M059J (cell line): ENCODE measurements at places on chromosomes 1 and 21.

DNA sequence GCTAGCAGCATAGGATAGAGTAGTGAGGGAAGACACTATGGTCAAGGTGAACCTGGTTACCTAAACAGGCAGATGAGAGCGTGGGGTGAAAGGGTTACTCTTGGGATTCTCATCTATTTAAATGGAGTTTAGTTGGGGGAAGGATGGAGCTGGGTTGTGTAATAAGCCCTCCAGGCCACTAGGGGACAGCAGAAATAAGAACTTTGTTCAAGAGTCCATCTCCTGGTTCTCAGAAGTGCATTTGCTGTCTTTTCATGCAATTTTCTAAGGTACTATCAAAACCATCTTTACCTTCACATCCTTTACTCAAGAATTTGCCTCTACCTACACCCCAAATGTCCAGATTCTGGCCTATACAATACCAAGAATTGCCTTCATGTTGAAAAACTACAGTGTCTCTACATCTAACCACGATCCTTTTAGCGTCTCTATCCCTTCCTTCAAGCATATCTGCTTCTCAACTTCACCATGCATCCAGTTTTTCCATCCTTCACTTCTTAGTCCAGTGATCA is 28.0 kb downstream of the SLAMF1 start:
- DNase-seq, result no peak

DNA sequence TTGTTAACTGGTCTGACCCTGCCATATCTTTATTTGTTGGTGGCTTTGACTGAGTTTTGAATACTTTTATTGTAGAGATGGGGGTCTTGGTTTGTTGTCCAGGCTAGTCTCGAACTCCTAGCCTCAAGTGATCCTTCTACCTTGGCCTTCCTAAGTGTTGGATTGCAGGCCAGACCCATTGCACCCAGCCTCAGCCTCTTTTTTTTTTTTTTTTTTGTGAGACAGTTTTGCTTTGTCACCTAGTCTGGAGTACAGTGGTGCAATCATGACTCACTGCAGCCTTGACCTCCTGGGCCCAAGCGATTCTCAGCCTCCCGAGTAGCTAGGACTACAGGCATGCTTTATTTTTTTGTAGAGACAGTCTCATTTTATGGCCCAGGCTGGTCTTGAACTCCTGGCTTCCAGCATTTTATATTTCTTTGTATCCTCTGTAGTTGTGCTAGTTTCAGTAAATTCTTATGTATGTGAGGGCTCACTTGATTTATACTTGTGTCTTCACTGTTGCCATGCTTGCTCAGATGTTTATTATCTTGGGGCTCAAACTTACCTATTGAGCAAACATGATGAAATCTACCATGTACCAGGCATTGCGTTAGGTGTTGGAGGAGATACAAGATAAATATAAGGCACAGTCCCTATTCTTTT is 24.1 kb downstream of the THRAP3 start:
- peak; percentile 94 for DNase-seq

- DNase-seq, result peak; percentile 98
These were observed 14.9 kb downstream of the MAP3K7CL start for GRCh38 chr21:29145354-29145782.

DNA sequence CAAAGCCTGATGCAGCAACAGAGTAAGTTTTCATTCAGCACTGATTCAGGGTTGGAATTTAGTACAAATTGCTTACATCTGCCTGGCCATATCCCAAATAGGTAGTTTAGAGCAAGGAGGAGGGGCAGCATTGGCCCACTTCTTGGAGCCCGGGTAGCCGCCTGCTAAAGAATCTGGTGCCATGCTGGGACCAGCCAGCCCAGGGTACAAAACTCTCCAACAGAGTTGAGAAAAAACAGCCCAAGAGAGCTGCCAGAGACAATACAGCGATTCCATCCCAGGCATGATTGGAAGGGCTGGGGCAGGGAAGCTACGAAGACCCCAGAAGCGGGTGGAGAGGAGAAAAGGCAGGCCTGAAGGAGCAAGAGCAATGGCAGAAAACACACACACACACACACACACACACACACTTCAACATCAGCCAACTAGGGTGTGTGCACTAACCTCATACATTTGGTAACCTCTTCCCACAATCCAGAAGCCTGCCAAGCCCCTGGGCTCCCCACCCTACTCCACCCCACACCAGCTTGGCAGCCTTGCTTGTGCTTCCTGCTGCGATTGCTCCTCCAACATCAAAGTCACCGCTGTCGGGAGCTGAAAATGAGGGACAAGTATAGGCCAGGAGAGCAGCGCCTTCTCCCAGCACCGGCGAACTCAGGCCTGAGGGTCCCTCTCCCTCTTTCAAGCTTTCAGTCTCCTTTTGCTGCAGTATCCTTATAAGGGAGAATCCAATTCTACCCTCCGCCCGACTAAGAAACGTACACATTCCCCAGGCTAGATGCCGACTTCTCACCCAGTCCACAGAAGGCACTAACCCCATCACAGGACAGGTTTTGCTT is 1.2 kb downstream of the PIK3C2B start:
- DNase-seq, result peak; percentile 67

GRCh38 chr1:65407877-65408276 is 12.6 kb upstream of the LEPR start:
- no peak for DNase-seq

GRCh38 chr1:247884797-247885413 is 10.5 kb upstream of the OR2W3 start:
- no peak for DNase-seq

- DNase-seq, result peak; percentile 92
These were observed at the start of gene CCDC24 for GRCh38 chr1:43991476-43992231. Gene CCDC24 (plus strand): TSS chr1:43991599. CDS start chr1:43991879, 280 bp downstream.

DNA sequence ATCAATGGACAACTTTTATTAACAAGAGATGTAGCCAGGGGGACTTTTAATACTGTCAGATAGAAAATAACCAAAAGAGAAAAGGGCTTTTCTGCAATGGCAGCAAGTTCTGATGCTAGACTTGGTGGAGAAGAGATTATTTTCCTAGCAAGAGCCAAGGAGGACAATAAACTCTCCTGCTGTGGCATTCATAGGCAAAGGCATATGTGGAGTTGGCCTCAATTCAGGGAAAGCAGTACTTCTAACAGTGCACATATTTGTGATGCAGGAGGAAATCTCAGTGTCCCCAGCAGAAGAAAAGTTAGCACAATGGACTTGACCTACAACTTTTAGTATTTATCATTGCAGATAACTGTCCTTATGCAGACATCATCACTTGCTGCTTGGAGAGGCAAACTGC is 75.1 kb upstream of the GRIK1 start:
- no peak for DNase-seq

DNA sequence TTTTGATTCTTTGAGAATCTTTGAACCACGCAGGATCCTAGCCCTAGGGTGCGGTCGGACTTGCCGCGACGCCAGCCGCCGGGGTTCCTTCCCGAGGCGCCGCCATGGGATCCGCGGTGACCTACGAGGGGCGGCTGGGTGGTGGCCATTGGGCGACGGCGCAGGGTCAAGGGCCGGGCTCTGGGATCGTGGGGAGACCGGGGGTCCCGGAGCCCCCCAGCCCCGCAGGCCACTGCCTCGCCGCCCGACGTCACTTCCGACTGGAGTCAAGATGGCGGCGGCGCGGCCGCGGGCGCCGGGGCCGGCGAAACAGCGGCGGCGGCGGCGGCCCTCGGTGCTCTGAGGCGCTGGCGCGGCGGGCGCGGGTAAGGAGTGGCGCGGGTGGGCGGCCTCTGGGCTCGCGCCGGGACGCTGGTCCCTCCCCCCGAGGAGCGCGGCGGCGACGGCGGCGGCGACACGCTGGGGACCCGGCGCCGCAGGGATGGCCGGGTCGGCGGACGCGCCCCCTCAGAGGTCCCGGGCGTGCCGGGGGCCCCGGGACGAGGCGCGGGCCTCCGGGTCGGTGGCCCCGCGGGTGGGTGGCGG is at the start of gene PRDM2:
TSS of gene PRDM2 (plus strand) at position 253 of the 585 bp plus-strand sequence. CDS start 15,418 bp downstream, outside the sequence.
- peak; percentile 33 for DNase-seq

GRCh38 chr21:17903929-17904639 is 84.9 kb upstream of the C21orf91 start:
- DNase-seq, result no peak

DNA sequence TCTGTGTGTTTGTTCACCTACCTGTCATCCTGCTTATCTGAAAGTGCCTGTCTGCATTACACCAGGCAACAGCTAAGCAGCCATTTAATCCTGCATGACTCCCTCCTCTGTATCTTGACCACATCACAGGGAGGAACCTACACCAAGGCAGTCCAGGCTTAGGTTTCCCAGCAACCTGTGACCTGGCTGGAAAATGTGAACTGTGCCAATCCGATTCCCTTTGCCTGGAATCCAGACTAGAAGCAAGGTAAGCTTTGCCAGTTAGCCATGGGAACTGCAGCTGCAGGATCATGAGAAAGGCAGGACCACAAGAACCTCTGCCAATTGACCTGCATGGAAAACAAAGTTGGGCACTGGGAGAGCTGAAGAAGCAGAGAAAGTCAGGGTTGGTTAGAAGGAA is 6.3 kb upstream of the ATP1B1 start:
- no peak for DNase-seq

DNA sequence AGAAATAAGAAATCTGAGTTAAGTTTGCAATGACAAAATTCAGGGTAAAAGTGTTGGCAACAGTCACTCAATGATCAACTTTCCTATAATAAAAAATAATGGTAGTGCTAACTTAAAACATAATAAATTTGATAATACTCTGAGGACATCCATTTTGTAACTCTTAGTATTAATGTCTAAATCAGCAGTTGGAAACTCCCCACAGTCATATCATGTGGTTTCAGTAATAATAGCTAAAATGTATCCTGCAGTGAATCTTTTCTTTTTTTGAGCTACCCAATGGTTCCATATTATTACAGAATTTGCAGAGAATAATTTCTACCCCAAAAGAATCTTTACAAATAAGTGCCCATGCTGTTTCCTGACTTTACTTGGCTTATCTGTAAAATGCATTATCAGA is 286.7 kb downstream of the PTPRC start:
- no peak for DNase-seq

DNA sequence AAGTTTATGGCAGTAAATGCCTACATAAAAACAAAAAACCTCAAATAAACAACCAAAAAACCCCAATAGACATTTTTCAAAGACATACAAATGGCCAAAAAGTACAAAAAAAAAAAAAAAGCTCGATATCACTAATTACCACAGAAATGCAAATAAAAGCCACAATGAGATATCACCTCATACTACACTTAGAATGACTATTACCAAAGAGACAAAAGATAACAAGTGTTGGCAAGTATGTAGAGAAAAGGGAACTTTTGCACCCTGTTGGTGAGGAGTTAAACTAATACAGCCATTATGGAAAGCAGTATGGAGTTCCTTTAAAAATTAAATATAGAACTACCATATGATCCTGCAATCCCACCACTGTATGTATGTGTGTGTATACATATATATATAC is 21.1 kb downstream of the SLC25A24 start:
- DNase-seq, result no peak

DNA sequence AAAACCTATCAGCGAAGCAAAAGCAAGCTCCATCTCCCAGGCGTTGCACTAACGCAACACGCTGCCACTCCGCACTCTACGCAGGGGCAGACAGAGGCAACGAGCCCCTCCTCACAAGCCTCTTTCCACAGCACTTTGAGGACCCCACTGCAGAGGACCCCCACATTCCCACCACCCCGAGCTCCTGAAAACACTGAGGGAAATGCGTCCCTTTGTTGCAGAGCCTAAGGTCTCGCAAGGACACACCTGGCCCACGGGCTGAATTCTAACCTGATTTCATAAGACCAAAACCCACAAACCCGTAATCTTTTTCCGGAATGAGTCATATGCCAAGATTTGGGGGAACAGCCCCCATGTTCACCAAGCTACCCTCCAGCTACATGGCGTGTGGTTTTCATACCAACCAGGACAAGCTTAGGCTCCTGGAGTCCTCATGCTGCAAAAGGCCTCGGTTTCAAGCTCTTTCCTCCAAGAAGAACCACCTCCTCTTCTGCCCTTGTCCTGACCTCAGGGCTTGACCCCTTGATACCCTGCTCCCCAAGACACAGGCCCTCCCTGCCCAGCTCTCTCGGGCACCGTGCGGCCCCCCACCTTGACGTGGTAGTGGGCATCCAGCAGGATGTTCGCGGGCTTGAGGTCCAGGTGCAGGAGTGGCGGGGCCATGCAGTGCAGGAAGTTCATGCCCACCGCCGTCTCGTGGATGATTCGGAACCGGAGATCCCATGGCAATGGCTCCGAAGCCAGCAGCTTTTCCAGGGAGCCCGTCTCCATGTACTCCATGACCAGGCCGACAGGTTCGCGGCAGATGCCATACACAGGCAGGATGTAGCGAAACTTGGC is 10.7 kb downstream of the RIPK4 start:
- peak; percentile 47 for DNase-seq

DNA sequence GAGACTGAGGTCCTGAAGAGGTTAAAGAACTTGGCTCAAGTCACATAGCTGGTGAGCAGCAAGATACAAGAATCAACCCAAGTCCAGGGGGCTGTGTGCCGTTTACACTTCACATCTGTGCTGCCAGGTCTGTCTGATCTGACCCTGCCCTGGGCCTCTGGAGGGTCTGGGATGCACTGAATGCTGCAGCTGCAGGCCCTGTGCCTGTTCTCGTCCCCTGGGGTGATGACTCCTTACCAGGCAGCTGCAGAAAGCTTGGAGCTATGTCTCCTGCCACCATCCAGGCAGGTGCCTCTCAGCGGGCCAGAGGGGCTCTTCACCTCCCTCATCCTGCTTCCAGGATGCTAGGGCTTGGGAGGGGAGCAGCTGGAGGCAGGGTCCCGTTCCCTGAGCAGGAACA is 63.5 kb downstream of the LRRN2 start:
- DNase-seq, result no peak

DNA sequence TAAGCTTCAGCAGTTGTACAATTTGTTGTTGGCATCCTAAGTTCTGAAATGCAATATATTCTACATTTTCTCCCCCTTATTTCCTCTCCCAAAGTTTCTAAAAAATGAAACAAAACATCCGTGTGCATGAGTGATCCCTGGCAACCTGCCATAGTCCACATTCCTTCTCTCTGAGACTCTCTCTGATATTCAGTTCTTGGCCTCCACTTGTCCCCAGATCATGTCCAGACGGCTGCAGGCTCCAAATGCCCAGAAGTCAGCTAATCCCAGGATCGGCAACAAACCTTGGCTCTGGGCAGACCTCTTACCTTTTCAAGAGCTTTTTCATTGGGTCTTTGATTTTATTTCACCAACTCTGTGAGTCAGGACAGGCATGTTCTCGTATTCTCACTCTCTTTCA is 187.8 kb downstream of the ETS2 start:
- peak; percentile 96 for DNase-seq

DNA sequence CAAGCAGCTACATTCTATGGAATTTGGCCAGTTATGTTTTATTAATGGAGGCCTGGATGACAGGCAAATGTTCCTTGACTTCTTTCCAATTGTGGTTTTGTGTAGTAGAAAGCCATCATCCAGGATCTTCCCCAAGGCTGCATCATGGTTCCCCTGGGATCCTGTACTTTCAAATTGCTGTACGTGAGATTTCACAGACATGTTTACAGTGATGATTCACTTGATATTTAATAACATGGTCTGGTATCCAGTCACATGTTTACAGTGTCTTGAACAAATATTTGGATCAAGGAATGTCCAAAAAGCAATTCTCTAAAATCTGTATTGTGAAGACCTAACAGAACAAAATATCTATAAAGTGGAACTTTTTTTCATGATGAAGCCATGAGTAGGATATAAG is 68.3 kb upstream of the ST6GALNAC3 start:
- DNase-seq, result peak; percentile 56
